ENCODE measurements at places on chromosomes 16 and 17. TPM values are rescaled to one million over a fixed set of nuclear protein-coding genes. Genes with fewer than 3 reads are reported as not detected.

GRCh38 chr16:63462316-63462715 is 1426.1 kb upstream of the CDH8 start:
- DNase-seq: no peak

DNA sequence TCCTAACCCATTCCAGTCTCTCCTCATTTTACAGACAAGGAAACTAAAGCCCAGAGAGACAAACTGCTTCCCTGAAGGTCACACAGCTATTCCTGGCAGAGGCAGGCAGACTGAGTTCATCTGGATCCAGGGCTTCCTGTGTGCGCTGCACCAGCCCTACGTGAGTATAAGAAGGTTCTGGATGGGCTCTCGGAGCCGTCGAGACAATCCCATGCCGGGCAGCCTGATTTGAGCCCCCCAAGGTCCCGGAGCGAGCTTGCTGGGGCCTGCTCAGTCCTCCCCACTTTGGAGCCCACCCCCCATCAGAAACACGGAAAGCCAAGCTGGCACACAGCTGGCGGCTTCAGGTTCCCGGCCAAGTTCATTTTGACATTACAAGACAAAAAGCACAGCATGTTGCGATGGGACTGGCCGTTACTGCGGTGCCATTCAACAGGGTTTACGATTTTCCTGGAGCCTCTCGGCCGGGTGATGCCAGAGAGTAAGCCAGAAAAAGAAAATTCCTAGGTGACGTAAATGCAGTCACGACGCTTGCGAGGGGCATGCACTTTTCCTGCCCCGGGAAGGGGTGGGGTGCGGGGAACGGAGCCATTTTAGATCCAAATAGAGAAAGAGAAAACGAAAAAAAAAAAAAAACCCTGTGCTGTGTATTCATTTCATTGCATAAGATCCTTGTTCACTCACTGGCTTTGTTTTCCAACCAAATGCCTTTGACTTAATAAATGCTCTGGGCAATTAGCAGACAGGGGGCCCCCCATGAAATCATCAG is 167.1 kb upstream of the FOXF1 start:
- no peak for DNase-seq

DNA sequence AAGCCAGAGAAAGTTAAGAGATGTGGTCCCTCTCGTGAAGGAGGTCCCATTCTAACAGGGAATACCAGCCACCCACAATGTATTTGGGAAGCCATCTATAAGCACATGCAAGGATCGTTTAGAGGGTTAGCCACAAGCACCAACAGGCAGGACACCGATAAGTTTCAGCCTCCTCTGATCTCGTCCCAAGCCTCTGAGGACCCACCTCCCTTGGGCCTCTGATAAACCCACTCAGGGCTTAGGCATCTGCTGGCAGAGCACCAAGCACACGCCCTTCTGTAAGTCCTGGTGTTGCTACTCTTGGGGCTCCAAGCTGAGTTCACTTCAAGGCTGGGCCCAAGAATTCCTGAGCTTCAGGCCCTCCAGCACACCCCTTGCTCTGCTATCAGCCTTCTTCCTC is 5.4 kb upstream of the PNPO start:
- DNase-seq: peak; percentile 77

DNA sequence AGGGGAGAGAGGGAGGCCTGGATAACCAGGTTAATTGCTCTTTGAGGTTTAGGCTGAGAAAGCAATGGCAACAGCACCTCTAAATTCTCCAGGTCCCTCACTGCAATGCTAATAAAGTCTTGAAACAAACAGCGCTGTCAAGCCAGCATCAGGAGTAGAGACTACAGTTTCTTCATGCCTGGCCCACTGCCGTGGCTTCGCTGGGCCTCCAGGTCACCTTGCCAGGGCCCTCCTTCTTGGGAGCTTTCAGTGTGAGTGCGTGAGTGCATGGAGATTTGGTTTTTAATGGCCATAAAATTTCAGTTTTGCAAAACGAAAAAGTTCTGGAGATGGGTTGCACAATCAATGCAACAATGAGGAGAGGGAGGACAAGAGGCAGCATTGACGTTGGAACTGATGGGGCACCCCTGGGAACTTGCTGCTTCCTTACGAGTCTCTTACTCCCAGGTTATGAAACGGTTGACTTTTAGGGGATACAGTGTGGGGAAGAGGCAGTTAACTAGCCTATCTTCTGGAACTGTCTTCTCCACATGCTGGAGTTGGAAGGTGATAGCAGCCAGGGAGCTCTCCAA is 229.4 kb downstream of the XYLT1 start:
- no peak for DNase-seq

GRCh38 chr17:57714665-57715180 is 30.4 kb downstream of the CCDC182 start:
- no peak for DNase-seq

Gene SPHK1
- 11.4 TPM for total RNA-seq

Gene TSNAXIP1
- total RNA-seq: 0.09 TPM

DNA sequence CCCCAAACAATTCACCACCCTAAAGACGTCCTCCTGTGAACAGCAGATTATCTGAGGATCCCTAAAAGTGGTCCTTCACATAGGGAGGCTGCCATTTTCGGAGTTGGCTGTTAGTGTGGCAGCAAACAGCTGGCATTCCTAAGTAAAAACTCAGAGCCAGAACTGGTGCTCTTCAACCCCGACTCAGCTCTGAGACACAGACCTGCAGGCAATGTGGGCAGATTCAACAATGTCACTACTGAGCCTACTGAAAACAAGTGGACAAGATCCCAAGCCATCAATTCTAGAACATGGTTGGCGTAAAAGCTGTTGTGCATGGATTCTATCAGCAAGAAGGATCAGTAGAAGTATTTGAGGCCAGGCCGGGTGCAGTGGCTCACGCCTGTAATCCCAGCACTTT is 247.2 kb downstream of the NTN1 start:
- no peak for DNase-seq

Gene C17orf50
- not detected for total RNA-seq

DNA sequence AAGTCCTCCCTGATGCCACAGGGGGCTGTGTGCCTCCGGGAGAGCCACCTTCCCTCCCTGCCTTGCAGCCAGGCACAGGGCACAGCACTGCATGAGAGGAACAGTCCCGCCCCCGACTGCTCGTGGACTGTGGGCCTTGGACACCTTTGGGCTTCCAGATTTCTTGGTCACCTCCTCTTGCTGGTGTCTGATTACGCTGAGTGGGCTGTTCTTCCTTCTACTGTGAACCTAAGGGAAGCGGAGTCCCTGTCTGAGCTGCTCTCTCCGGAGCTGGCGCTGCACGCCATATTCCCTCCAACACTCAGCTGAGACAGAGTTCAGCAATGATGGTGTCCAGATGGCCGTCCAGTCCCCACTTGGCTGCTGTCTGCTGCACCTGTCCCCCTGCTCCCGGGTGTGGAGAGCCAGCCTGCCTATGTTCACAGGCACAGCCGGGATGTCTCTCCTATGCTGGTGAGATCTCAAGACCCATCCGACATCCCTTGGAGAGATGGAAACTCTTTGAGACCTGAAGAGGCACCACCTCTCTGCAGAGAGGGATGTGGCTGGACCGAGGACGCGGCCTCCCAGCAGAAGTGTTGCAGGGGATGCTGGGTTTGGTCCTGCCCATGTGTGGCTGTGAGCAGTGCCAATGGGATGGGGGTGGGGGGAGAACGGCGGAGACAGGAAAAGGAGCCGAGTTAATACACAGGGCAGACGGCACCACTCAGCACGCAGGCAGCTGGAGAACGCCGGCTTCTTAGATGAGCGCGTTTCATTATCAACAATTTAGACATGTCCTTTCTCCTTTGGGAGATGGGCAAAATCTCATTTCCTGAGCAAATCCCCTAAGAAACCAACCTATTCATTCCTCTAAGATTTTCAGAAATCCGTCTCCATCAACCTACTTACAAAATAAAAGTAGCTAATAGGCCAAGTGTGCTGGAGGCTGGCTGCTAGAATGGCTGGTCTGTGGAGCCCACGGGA is 171.9 kb downstream of the ENGASE start:
- DNase-seq: no peak

Gene GPR179
- total RNA-seq: under 0.01 TPM

Gene CNGB1
- under 0.01 TPM for total RNA-seq

GRCh38 chr17:75521951-75522727 is 3.4 kb upstream of the LLGL2 start:
- DNase-seq: no peak

GRCh38 chr17:7862692-7863437 is 5.1 kb downstream of the CYB5D1 start:
- DNase-seq: no peak

Gene NPIPB13
- 1.5 TPM for total RNA-seq

- DNase-seq: no peak
These were observed 10.8 kb downstream of the GSG1L2 start for GRCh38 chr17:9811086-9811485.

- no peak for DNase-seq
These were observed 91.9 kb downstream of the ABCC1 start for GRCh38 chr16:16041196-16041892.
